ENCODE measurements at places on chromosomes 7 and 10.

DNA sequence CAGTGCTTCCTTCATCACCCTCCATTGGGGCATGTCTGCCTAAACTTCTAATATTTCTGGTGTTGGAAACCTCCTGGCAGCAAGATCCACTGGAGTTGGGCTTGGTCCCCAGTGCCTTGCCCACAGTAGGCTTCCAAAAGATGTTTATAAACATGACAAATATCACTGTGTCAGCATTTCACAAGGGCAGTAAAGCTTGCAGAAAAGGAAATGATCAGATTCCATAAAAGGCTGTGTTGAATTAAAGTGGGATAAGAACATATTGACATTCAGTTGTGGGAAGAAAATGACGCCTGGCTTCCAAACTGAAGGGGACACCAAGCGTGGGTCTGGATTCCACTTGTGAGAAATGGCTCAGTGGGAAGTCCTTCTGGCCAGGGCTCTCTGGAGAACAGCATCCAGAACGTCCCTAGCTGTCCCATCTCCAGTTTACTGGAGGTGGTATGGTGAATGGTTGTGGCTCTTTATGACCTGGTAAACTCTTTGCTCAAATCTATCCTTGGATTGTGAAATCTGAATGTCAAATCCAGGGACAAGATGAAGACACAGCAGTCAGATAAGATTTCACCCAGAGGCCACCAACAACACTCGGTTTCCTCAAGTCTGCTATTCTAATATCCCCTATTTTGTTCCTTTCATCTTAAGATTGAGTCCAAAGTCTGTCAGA, 287.2 kb downstream of the TNS3 start:
- no peak for DNase-seq

- DNase-seq, result no peak
Measured at GRCh38 chr10:22228167-22228938, 10.5 kb upstream of the EBLN1 start.

- no peak for DNase-seq
Measured at GRCh38 chr7:18829858-18830285, 287.6 kb downstream of the TWIST1 start.

GRCh38 chr10:114940735-114941134, 2.7 kb downstream of the TRUB1 start:
- DNase-seq, result no peak

DNA sequence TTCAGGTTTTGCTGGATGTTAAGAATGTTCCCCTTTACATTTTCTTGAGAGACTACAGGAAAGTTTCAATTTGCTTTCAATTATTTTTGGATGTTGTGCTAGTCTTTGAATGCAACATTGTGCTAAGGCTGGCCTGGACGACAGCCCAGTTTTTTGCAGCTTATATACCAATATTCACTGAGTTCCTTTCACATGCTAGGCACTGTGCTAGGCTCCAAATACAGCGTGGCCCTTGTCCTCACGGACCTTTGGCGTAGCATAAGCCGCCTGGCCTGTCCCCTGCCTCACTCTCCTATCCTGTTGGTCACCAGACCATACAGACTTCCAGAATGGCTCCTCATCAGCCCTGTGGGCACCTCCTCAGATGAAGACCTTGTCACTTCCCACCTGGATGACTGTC, 19.5 kb upstream of the HSPA12A start:
- DNase-seq, result no peak

- DNase-seq, result no peak
Measured at GRCh38 chr10:88676283-88677060, 12.2 kb downstream of the LIPF start.

DNA sequence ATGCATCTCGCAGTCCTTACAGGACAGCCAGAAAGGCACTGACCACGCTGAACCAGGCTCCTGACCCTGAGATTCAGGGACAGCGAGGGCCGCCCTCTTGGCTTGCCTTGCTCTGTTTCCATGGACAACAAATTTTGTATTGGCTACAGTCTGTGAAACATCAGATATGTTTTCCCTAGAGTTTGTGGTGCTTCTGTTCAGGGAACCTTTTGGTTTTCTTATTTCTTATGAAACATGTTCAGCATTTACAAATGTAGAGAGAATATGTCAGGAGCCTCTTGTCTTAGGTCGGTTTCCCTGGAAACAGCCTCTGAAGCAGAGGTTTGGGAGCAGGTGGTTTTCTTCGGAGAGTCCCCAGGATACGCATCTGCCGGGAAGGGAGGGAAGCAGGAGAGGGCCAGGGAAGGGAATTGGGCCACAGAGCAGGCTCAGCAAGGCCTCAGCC, 260.1 kb downstream of the CCDC3 start:
- DNase-seq, result no peak

GRCh38 chr10:83225781-83226180, 913.5 kb upstream of the GHITM start:
- no peak for DNase-seq

DNA sequence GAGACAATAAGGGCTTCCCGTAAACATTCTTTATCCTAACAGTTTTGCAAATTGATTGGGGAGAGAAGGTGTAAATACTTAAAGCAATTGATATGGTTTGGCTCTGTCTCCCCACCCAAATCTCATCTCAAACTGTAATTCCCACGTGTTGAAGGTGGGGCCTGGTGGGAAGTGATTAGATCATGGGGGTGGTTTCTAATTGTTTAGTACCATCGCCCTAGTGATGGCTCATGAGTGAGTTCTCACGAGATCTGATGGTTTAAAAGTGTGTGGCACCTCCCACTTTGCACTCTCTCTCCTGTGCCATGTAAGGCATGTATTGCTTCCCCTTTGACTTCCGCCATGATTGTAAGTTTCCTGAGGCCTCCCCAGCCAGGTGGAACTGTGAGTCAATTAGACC, 22.1 kb upstream of the CAPZA2 start:
- DNase-seq, result no peak

DNA sequence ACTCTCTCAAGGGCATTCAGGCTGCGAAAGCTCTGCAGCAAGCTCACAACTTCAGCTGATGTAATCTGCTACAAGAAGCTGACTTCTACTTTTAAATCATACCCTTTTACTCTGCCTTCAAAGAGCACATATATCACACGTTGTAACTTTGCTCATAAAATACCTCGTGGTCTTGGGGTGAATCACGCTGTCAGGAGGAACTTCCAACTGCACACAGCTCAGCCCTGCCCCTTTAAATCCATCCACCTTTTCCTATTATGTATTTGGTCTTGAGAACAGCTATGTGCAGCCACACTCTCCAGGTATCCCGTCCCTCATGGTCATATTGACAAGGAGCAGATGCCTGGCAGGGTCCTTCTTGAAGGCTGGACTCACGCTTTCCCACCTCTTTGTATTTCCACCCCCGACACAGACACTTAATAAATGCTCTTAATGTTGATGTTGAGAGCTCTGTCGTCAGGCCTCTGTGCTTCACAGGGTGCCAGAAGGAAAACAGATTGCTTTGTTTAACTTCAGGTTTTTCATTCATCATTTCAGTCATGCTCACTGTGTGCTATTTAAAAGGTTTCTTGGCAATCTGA, 47.6 kb downstream of the ICA1 start:
- DNase-seq, result no peak

DNA sequence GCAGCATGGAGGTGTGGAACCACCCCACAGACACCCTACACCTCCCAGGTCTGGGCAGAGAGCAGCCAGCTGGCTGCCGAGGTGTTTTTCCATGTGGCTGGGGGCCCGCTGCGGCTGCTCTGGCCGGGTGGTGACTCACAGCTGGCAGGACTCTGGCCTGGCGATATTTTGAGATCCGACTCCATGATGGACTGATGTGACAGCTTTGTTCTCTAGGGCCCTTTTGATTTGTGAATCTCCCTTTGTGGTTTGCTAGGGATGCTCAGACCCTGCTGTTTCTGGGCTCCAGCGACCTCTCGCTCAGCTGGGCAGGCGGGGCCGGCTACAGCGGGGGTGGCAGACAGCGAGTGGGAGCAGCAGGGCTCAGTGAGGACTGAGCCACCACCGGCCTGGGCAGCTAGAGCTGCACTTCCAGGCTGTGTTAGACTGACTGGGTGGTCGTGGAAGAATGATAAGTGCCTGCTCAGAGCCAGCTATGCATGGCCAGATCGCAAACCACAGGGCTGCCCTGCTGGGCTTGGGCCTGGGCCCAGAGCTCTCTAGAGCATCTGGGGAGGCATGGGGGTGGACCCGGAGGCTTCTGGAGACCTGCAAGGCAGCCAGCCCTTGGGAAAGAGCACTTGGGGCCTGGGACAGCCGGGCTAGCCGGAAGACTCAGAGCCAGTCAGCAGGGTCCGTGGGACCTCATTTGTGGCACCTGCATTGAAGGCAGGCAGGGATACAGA, 46.2 kb upstream of the GDF10 start:
- no peak for DNase-seq

GRCh38 chr7:30733691-30734090, 18.2 kb upstream of the INMT start:
- DNase-seq, result no peak
